ENCODE measurements at places on chromosomes 4 and X. TPM values are rescaled to one million over a fixed set of nuclear protein-coding genes. Genes with fewer than 3 reads are reported as not detected.

The CSAG2 gene
- total RNA-seq: not detected

The BRS3 gene
- total RNA-seq: not detected

The USP17L29 gene
- total RNA-seq: not detected

The ANOS1 gene
- total RNA-seq: 1.4 TPM

The PIR gene
- 38.8 TPM for total RNA-seq

The GAGE2A gene
- total RNA-seq: not detected

The SPP1 gene
- total RNA-seq: 4.0 TPM

DNA sequence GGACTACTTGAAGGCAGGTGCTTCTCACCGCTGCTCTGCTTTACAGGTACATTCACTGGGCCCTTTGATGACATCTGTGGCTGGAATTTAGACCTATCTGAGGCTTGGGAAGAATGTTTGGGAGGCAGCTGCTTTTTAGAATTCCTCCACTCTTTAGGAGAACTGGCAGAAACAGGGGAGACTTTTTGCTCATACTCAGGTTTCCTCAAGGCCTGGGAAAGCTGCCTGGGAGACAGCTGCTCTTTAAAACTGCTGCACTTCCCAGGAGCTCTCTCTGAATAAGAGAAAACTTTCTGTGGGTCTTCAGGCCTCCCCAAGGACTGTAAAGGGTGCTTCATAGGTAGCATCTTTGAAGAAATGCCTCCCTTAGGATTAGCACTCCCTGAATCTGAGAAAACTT, 14.3 kb downstream of the CT47C1 start:
- H3K4me3 ChIP-seq: no peak overlapping the region
- no peaks in the 10 kb centered on the region for H3K27me3 ChIP-seq
- no peaks in the 10 kb centered on the region for H3K36me3 ChIP-seq
- H3K4me1 ChIP-seq: no peaks in the 10 kb centered on the region
- H3K27ac ChIP-seq: no peak overlapping the region
- DNase-seq: no peak

DNA sequence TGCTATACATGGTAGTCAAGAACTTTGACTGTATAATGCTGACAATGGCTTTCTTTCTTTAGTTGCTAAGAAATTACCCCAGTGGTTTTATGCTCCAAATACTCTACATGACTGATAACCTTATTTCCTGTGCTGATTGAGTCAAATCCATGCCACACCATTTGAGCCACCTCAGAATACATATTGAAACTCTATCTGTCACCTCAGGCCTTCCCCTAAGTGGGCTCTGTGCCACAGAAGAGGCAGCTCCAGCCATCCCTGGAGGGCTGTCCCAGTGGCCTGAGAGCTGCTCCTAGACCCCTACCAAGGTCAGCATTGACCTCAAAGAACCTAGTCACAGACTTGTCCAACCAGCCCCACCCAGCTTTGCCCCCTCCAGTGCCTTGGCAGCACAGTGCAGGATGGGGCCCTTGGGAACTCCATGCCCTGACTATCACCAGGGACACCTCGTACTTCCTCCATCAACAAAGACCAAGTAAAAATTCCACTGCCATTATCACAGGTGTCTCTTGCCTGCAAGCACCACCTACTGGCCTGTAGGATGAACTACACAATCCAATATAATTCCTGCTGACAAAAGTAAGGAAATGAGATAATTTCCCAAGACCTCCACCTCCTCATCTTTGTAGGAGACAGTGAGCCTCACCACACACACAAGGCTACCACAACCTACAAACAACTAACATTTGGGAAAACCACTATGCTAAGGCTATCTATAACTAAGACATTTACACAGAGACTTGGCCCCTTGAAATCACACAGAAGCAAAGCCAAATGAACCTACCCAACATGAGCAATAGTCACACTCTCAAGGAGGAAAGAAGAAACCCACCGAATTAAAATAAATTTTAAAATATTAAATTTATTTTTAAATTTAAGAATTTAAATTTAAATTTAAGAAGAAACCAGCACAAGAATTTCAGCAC, 239.9 kb downstream of the NKX6-1 start:
- no peak overlapping the region for H3K27ac ChIP-seq
- H3K27me3 ChIP-seq: no peaks in the 10 kb centered on the region
- no peaks in the 10 kb centered on the region for H3K4me1 ChIP-seq
- no peaks in the 10 kb centered on the region for H3K36me3 ChIP-seq
- H3K4me3 ChIP-seq: no peak overlapping the region

DNA sequence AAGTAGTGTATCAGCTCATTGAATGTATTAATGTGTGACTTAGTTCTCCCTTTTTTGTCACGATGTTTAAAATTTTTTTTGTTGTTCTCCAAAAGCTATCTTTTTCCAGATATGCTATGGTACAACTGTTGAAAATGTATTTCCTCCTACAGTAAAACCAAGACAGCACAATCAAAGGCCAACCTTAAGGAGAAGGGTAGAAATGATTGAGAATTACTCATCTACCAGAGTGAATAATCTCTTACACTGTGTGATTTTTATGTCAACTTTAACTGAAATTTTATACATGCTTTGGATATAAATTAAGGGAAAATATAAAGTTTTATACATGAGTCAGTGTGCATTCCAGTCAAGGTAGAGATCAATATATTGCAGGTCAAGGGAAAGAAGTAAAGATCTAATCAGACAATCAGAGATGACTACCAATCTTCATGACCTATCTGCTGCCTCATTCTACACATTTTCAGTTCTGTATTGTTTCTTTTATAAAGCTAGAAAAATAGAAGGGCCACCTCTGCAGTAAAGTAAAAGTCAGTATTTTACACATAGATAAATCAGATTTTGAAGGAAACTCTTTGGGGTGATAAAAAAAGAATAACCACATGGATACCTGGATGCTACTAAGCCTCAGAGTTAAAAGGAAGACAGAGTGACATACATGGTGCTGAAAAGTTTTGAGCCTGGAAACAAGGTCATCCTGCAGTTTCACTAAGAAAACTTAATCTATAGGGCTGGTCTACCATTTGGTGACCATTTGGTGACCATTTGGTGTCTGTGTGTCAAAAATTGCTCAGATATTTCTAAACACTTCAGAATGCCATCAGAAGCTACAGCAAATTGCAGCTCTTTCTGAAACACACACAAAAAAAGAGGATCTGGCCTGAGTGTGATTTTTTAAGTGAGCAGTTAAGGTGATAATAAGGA, 1.6 kb downstream of the FAM13A start:
- H3K4me3 ChIP-seq: no peak overlapping the region
- no peaks in the 10 kb centered on the region for H3K36me3 ChIP-seq
- no peak for DNase-seq
- H3K27me3 ChIP-seq: no peaks in the 10 kb centered on the region

GRCh38 chrX:46573892-46574773, 568 bp downstream of the CHST7 start:
- H3K27me3 ChIP-seq: no peaks in the 10 kb centered on the region
- peak overlapping the region; percentile 50 for H3K27ac ChIP-seq
- peaks cover 41% of the 10 kb centered on the region for H3K4me1 ChIP-seq
- peak; percentile 12 for DNase-seq

DNA sequence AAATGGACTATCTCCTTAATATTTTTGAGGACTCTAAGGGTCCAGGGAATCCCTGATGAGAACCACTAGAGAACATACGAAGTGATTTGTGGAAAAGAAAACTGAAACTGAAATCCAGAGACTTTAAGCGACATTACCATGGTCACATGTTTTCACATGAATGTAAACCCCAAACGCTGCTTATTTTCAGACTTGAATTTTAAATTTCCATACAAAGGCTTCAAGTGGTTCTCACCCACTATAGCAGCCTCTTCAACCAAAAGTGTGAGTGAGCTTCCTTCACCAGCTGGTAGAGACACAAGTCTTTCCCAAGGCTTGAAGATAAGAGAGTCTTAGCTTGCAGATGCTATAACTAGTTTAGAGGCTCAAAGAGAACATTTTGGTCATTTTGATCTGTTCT, 232.7 kb downstream of the MGST2 start:
- no peak overlapping the region for H3K27ac ChIP-seq
- no peaks in the 10 kb centered on the region for H3K36me3 ChIP-seq
- H3K4me1 ChIP-seq: peaks cover 29% of the 10 kb centered on the region
- DNase-seq: no peak
- no peaks in the 10 kb centered on the region for H3K27me3 ChIP-seq

GRCh38 chr4:75494563-75494962, 19.6 kb downstream of the RCHY1 start:
- no peak overlapping the region for H3K4me3 ChIP-seq
- H3K27ac ChIP-seq: no peak overlapping the region
- peaks cover 19% of the 10 kb centered on the region for H3K4me1 ChIP-seq
- H3K36me3 ChIP-seq: no peaks in the 10 kb centered on the region

GRCh38 chr4:65416891-65417290, 253.4 kb downstream of the EPHA5 start:
- no peak overlapping the region for H3K4me3 ChIP-seq
- H3K27me3 ChIP-seq: no peaks in the 10 kb centered on the region
- H3K36me3 ChIP-seq: no peaks in the 10 kb centered on the region

- H3K27ac ChIP-seq: no peak overlapping the region
- DNase-seq: no peak
- no peak overlapping the region for H3K4me3 ChIP-seq
- H3K4me1 ChIP-seq: no peaks in the 10 kb centered on the region
Measured at GRCh38 chrX:117607561-117607960, 509.0 kb downstream of the KLHL13 start.

DNA sequence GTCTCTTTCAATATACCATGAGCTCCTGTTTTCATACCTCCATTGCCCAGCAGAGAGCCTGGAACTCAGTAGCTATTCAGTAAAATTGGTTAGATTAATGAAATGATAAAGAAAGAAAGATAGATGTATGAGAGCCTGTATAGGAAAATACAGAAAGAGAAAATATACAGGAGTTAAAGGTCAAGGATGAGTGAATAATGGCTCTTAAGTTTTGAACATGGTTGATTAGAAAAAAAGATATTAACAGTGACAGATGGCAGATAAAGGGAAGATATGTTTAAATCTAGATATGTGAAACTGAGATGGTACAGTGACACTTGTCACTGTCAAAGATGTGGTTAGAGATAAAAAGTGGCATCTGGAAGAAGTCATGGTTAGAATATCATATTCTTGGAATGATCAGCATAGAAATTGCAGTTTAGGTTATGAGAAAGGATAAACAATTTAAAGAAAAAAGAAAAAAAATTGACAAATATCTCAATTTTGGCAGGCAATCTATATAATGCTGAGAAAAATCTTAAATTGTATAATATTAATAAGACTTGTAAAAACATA, 179.2 kb downstream of the TBCK start:
- no peak for DNase-seq
- H3K4me3 ChIP-seq: no peak overlapping the region
- no peaks in the 10 kb centered on the region for H3K27me3 ChIP-seq

DNA sequence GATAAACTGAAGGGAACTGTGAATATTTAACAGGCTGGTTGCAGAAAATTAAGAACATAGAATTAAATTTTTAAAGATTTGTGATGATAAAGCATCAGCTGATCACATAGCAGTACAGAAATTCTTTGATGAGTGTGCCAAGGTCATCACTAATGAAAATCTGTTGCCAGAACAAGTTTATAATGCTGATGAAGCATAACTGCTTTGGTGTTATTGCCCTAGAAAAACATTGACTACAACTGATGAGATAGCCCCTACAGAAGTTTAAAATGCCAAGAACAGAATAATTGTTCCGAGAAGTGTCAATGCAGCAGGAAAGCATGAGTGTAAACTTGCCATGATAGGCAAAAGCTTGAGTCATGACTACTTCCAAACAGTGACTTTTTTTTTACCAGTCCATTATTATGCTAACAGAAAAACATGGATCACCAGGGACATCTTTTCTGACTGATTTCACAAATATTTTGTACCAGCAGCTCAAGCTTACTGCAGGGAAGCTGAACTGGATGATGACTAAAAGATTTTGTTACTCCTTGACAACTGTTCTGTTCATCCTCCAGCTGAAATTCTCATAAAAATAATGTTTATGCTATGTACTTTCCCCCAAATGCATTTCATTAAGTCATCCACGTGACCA, 1136.6 kb downstream of the FAT4 start:
- H3K27ac ChIP-seq: no peak overlapping the region
- H3K27me3 ChIP-seq: no peaks in the 10 kb centered on the region
- H3K4me1 ChIP-seq: no peaks in the 10 kb centered on the region
- no peak overlapping the region for H3K4me3 ChIP-seq

DNA sequence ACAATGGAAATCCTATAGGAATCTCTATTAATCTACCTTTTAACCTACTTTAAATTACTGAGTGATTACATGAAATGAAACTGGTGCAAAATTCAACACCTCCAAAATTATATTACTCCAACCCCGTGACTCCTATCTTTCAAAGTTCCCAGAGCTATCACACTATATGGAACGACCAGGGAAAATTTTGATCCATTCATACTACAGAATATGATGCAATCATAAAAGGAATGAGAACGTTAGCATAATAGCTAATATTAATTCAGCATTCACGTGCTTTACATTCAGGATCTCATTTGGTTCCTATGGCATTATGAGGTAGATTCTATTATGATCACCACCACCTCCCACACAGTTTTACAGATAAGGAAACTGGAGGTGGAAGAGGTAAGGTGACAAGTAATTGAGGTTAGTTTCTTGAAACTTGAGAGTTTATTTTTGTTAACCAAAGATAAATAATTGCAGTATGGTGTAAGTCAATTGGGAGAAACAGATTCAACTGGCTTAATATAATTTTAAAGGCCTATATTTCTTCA, 29.4 kb upstream of the INTS6L start:
- no peaks in the 10 kb centered on the region for H3K36me3 ChIP-seq
- no peak overlapping the region for H3K27ac ChIP-seq
- no peak overlapping the region for H3K4me3 ChIP-seq
- no peaks in the 10 kb centered on the region for H3K27me3 ChIP-seq
- no peak for DNase-seq

DNA sequence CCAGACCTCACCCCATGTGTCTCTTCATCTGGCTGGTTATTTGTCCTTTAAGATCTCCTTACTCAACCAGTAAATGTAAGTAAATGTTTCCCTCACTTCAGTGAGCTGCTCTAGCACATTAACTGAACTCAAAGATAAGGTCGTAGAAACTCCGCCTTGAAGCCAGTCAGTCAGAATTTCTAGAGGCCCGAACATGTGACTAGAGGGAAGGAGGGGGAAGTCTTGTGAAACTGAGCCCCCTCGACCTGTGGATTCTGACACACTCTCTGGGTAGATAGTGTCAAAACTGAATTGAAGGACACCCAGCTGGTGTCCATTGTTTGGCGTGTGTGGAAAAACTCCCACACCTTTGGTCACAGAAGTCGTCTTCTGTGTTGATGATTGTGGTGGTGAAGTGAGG, 933.9 kb downstream of the ADGRL3 start:
- H3K27me3 ChIP-seq: no peaks in the 10 kb centered on the region
- no peaks in the 10 kb centered on the region for H3K4me1 ChIP-seq
- no peak overlapping the region for H3K4me3 ChIP-seq
- DNase-seq: no peak

DNA sequence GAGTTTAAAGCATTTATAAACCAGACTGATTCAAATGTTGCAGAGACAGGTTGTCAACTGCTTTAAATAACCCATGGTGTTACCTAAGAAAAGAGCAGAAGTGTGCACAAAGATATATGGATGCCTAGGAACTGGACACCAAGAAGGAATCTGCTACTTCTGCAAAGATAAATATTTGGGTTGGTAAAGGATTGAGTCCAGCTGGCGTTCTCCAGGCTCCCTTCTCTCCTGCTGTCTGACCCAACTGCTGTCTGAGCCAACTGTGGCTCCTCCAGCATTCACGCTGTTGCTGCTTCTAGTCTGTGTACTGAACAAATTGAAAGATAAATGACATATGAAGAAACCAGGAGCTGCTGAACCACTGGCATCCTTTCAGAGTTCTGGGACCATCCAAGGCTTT, 1167.8 kb upstream of the PRKX start:
- H3K4me1 ChIP-seq: no peaks in the 10 kb centered on the region
- no peak overlapping the region for H3K27ac ChIP-seq
- no peak for DNase-seq
- H3K36me3 ChIP-seq: no peaks in the 10 kb centered on the region
- no peak overlapping the region for H3K4me3 ChIP-seq
